ENCODE measurements at places on chromosomes 11 and 22. TPM values are rescaled to one million over a fixed set of nuclear protein-coding genes. Genes with fewer than 3 reads are reported as not detected.

Gene HEPN1
- not detected for total RNA-seq

Gene APOL2
- 3.8 TPM for total RNA-seq

Gene IL17REL
- total RNA-seq: 1.9 TPM

Gene FLRT1
- total RNA-seq: 0.32 TPM

Gene THOC5
- total RNA-seq: 43.7 TPM

Gene FOXRED1
- 29.2 TPM for total RNA-seq

Gene DAGLA
- 31.4 TPM for total RNA-seq

Gene MMP11
- 2.2 TPM for total RNA-seq

Gene PHF21B
- not detected for total RNA-seq

Gene PAX6
- 0.55 TPM for total RNA-seq

Gene OR8G1
- total RNA-seq: not detected

Data from transverse colon (tissue), 4 donors.